ENCODE measurements at places on chromosomes 7 and 10.

DNA sequence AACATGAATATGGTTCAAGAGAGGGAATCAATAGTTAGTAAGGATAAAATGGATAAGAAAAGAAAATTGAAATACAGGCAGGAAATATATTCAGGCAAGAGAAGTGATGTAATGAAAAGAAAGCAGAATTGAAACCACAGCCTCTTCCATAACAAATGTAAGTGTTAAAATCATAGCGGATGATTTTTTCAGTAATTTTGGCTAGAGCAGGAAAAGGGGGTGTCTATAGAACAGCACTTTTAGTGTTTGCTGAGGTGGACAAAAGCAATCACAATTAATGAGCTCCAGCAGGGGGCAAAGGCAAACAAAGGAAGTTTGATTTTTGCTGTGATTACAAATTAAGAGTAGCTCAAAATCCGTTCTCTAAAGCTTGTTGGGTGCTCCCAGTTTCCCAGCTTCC, 79.0 kb downstream of the TRIL start:
- no peak for DNase-seq

GRCh38 chr10:5587151-5588079, 62.7 kb downstream of the CALML3 start:
- DNase-seq = no peak

DNA sequence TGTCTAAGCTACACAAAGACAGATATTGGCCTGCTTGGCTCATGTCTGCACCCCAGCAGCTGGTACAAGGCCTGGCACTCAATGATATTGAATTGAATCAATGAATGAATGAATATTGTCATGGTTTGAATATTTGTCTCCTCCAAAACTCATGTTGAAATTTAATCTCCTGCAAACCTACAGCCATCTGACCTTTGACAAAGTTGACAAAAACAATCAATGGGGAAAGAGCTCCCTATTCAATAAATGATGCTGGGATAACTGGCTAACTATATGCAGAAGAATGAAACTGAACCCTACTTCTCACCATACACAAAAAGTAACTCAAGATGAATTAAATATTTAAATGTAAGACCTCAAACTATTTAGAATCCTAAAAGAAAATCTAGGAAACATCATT, 144.7 kb downstream of the CYP26A1 start:
- no peak for DNase-seq

DNA sequence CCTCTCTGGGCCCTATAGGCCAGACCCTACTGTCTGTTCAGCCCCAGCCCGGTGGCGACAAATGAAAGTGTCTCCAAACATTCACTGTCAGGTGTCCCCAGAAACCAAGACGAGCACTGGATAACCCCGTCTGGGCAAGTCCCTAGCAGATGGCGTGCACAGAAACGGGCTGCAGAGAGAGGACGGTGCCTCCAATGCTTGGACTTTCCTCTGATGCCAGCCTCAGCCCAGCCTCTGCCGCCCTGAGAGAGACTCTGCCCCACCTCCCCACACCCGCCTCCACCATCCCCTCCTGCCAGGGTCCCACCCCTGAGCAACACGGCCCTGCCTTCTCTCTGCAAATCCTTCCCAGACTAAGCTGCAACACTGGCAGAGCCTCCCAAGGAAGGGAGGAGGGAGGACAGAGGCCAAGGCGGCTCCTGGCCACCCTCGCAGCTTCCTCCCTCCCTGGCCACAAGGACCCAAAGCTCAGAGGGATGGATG, 7.4 kb upstream of the LFNG start:
- DNase-seq = no peak
